ENCODE measurements at places on chromosomes 3 and 15.

- DNase-seq = no peak
These were observed 852.3 kb upstream of the ALCAM start for GRCh38 chr3:104514371-104514770.

GRCh38 chr3:58347984-58348383 lies 15.3 kb downstream of the PXK start:
- DNase-seq = no peak

- DNase-seq = peak; percentile 35
These were observed 178.5 kb upstream of the ZBTB20 start for GRCh38 chr3:115325539-115325938.

DNA sequence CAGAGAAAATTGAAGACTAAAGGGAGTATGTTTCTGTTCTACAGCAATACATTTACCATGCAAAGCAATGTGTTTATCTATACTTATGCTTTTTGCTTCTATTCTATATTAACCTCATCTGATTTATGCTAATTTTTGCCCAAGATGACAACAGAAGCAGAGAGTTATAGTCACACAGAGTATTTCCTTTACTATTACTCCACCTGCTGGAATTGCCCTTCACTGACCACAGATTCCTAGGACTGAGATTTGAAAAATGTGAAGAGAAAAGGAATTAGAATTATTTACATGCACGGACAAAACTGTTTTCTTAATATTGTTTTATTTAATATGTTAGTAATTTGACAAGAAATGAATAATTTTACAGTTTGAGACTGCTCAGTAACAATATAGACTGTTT lies 745.6 kb downstream of the VGLL3 start:
- DNase-seq = peak; percentile 50

DNA sequence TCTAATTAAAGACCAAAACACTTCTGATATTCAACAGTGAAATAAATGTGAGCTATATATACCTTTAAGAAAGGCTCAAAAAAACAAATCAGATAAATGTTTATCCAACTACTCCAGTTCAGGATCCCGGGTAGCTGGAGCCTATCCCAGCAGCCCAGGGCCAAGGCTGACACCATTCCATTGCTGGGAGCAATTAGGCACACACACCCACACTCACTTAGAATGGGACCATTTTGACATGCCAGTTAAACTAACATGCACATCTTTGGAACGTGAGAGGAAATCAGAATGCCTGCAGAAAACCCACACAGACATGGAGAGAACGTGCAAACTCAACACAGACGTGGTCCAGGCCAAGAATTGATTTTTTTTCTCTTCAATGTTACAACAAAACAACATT lies 30.0 kb upstream of the PLSCR4 start:
- no peak for DNase-seq

DNA sequence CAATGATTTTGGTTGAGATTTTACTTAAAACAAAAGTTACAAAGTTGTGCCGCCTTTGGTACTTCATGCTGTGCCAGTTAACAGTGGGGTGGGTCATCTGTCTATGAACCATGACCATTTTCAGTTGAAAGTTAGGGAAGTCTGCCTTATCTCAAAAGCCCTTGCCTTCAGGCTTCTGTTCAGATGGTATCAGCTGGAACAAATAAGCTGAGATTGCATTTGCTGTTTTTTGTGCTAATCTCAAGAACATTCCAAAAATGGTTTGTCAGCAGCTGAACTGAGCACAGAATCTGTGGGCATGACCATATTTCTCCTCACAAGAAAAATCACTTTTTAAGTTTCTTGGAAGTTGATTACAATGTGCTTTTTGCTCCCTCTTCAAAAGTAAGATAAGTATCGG lies 142.3 kb downstream of the IL5RA start:
- no peak for DNase-seq

All from OCI-M1 (cell line).